ENCODE measurements at places on chromosomes 11 and 22.

GRCh38 chr11:114131461-114131864 lies 72.0 kb downstream of the ZBTB16 start:
- no peak for DNase-seq

DNA sequence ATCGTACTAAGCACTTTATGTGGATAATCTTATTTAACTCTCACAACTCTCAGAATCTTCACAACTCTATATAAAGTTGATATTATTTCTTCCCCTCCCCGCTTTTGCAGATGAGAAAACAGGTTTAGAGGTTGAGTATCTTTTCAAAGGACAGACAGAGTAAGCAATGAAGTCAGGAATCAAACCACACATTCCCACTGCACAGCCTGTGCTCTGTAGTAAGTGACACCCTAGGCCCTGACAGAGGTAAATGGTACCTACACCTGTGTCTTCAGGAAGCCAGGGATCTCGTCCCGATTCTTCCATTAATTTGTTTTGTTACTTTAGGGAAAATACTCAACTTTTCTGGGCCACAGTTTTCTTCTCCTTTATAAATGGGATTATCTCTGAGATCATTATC lies 172.5 kb upstream of the MTMR2 start:
- no peak for DNase-seq

GRCh38 chr11:34978236-34979191 lies 62.1 kb downstream of the PDHX start:
- DNase-seq = no peak

DNA sequence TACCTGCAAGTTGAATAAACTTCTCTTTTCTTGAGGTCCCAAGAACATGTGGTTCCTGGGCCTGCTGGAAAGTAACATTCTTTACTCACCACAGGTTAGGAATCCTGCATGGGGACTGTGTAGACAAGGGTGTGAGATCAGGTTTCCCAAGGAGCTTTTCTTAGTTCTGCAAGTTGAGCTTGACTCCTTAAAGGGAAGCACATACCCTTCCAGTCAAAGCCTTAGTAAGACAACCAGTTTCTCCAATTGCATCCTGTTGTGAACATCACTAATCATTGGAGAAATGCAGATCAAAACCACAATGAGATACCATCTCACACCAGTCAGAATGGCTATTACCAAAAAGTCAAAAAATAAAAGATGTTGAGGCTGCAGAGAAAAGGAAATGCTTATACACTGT lies 48.3 kb upstream of the PAK1 start:
- DNase-seq = no peak

DNA sequence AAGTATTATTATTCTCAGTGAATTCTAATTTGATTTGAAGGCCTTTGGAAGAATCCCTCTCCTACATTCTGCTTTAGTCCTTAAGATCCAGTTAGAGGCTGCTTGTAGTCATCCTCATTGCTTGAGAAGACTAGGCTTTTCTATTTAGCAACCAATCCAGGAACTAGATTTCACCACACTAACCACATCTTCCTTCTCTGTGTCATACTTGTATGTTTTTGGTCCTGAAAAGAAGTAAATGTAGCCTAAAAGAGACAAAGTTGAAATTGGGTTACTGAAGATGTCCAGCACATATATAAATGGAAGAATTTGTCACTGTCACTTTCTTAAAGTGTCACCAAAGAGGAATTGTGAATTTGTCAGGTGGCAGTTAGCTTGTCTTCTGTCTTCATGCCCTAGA lies 46.6 kb upstream of the MMP7 start:
- DNase-seq = no peak

DNA sequence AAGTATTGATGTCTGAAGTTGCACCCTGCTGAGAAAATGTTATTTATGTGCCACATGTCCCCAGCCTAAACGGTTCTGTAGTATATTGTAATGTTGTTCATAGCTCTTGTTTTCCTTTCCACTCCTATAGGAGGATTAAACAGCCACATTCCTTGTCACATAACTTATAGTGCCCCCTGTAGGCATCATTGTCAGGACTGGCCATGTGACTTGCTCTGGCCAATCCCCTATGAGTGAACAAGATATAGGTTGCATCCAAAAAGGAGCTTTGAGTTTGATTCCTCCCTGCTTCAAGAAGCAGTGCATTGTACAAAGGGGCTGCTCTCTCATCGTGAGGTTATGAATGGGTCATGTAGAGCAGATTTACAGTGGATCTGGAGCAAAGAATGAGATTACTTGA lies 717.6 kb upstream of the ANO5 start:
- DNase-seq = no peak

GRCh38 chr11:82899957-82900276 lies 313 bp downstream of the PRCP start:
- no peak for DNase-seq

GRCh38 chr22:43188829-43189545 lies 2.1 kb upstream of the TTLL12 start:
- DNase-seq = no peak

DNA sequence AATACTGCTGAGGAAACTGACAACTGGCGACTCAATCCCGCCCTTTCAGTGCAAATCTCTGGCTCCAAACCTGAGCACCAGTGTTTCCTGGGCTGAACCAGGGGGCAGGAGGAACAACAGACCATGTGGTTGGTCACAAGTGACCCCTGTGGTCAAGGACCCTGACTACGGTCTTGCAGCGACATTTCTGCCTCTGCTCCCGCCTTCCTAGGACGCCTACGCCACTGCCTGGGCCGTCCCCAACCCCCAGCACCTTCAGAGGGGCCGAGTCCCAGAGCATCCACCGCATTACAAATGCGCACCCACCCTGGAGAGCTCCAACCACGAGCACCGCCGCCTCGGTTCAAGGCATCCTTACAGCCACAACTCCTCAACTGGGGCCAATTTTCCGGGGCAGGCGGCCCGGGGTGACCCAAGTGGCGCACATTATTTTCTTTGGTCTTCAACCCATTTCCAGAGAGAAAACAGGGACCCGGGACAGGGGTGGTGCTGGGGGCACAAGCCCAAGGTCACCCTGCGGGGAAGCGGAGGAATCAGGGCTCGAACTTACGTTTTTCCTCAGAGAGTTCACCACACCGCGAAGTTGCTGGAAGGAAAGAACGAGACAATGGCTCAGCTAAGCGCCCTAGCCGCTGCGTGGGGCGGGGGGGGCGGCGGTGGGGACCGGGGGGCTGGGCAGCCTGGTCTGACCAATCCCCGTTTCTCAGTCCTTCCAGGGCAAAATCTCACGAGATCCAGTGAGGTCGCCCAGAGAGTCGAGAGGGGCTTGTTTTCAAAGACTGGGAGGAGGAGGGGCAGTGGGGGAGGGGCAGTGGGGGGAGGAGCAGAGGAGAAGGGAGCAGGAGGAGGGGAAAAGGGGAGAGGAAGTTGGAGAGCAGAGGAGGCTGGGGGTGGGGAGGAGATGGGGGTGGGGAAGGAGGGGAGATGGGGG lies 1.8 kb downstream of the PRAME start:
- DNase-seq = no peak

DNA sequence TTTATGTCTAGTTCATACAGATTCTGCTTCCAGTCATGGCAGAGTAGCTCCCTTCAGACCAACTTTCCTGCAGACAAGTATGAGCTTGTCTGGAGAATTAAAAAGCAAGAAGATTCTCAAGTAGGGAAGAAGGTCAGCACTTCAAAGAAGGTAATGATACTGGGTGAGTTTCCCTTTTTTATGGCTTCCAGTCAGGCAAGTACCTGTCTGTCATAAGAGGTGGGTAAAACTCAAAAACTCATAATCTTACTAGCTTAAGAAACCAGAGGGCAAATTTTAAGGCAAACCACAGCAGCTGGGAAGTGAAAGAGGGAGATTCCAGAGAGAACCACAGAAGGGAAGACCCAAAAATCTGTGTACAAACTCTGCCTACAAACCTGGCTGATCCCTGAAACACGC lies 54.2 kb downstream of the DENND5A start:
- no peak for DNase-seq

GRCh38 chr11:117382746-117383145 lies 55.1 kb downstream of the CEP164 start:
- DNase-seq = no peak

DNA sequence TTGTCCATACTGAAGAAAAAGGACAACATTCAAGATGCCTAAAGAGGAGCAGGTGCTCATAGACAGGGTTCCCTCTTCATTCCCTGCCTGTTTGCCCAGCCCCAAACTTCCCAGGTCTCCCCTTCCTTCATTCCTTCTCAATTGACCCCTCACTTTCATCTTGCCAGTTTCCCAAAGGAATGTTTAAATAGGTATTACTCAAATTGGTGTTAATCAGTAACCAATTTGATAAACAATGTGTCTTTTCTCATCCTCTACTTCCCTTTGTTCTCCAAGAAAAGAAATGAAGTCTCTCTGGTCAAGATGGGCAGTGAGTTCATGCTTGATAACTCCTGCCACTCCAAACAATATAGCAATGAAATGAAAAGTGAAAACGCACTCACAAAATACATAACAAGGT lies 101.9 kb downstream of the TMPRSS5 start:
- no peak for DNase-seq

DNA sequence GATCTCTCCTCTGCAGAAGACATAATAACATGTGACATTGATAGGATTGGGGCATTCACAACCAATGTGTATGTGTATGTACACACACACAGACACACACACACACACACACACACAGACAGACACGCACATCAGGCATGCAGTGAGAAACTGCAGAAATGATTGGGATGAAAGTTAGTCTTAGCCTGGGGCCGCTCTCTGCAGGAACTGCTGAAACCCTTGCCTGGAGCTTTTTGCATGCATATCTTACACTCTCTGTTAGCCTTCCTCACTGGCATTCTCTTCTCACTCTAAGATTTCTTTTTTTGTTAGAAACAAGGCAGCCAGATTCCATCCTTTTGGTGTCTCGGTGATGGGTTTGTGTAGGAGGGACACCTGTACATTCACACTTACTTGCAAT lies 337.9 kb downstream of the NELL1 start:
- no peak for DNase-seq

- DNase-seq = no peak
Measured at GRCh38 chr11:129896062-129896461, 684 bp upstream of the NFRKB start.

- no peak for DNase-seq
Measured at GRCh38 chr11:42802201-42802899, 509.4 kb upstream of the API5 start.

- DNase-seq = no peak
Measured at GRCh38 chr11:10139656-10140055, 154.4 kb downstream of the SBF2 start.

DNA sequence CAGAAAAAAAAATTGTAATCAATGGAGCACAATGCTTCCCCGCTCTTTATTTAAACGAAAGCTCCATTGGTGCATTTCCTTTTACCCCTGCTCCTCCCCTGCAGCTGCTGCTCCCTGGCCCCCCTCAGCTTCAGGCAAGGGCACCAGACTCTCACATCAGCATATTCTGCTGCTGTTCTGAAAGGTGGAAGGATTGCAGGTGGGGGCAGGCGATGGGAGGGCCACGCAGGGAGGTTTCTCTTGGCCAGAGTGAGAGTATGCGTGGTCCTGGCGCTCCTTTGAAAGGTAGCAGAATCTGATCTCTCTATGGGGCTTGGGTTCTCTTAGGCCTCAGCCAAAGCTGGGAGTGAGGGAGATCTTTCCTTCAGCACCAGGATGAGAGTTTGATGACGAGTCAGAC lies 240.9 kb upstream of the CADM1 start:
- DNase-seq = no peak

GRCh38 chr22:29102300-29102699 lies 29.5 kb downstream of the KREMEN1 start:
- DNase-seq = no peak

DNA sequence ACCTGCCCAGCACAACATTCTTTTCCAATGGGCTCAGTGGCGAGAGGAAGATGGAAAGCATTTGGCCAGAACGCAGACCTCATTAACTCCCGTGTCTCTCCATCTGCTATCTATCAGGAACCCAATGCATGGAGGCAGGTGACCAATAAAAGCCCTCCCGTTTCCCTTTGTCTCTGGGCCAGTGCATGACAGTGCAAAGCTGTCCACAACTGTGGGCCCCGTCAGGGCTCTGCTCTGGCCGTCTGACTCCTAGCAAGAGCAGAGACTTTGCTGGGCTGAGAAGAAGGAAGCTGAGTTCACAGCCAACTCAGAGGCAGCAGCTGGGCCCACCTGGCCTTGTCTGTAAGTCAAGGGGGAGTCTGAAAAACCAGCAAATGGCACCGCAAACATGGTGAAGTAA lies 177.8 kb downstream of the TENM4 start:
- no peak for DNase-seq

- no peak for DNase-seq
Measured at GRCh38 chr11:88617226-88617625, 279.7 kb upstream of the CTSC start.

- DNase-seq = no peak
Measured at GRCh38 chr11:121300313-121300971, 7.9 kb downstream of the SC5D start.

- DNase-seq = no peak
Measured at GRCh38 chr11:113192121-113192925, 122.1 kb upstream of the TTC12 start.

- DNase-seq = no peak
Measured at GRCh38 chr22:23088199-23088604, 17.9 kb downstream of the GNAZ start.

GRCh38 chr11:86596861-86597586 lies 75.4 kb downstream of the ME3 start:
- DNase-seq = no peak
